ENCODE measurements at places on chromosomes 6 and 20.

GRCh38 chr6:169858293-169858934 lies 107.0 kb downstream of the ERMARD start:
- DNase-seq: no peak

- DNase-seq: no peak
Observed at GRCh38 chr6:33195304-33196165, 3.3 kb upstream of the COL11A2 start.

- DNase-seq: no peak
Observed at GRCh38 chr20:37932919-37933318, 30.0 kb downstream of the VSTM2L start.

GRCh38 chr20:51484141-51484815 lies 58.2 kb downstream of the NFATC2 start:
- no peak for DNase-seq

DNA sequence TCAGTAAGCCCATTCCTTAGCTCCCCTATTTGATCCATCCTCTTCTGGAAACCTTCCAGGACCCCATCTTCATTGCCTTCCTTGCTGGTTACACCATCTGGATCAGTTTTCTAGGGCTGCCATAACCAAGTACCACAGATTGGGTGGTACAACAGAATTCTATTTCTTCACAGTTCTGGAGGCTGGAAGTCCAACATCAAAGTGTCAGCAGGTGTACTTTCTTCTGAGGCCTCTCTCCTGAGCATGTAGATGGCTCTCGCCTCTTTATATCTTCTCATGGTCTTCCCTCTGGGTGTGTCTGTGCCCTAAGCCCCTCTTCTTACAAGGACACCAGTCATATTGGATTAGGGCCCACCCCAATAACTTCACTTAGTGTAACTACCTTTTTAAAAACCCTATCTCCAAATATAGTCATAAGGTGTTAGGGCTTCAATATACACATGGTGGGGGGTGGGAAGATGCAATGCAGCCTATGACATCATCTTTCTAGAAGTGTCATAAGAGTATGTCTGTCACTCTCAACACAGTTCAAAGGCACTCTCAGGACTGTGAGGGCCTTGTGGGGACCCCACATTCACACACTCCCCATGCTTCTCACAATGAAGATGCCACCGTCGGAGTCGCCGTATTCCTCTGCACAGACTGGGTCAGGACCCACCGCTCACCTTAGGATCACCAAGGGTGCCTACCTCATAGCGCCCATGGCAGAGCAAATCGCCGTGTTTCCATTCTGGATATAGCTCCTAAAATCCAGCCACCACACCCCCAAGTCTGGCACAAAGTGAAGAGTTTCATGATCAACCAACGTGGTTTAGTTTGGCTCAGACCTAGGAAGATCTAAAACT lies 12.2 kb upstream of the PRND start:
- no peak for DNase-seq

- no peak for DNase-seq
Observed at GRCh38 chr6:53581173-53581773, 36.4 kb upstream of the GCLC start.

DNA sequence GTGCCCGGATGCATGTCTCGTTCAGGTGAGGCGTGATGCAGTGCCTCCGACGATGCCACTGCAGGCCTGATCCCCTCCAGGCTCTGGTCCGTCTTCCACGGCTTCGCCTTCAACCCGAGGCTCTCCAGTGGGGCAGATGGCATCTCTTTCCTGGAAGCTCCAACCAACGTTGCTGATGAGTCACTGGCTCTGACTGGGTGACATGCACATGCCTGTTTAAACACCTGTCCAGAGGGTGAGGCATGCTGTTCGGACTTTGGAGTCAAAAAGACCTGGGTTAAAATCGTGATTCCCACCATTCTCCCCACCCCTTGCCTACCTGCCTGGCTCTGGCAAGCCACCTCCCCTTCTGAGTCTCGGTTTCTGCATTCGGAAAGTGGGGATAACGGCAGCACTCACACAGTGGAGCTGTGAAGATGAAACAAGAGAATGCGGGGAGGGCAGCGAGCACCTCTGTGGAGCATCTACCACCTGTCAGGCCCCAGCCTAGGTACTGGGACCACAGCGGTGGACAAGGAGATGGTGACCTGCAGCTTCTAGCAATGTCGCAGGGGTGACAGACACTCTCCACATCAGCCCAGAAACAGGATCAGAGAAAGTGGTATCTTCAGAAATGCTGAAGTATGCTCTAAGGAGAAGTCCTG lies 8.5 kb upstream of the EDN3 start:
- DNase-seq: no peak

- DNase-seq: no peak
Observed at GRCh38 chr6:117545161-117545595, 57.1 kb downstream of the GOPC start.
